ENCODE measurements at places on chromosomes 7 and 10.
A peak's percentile ranks its signal among the peaks of the same experiment; 100 is the strongest.

DNA sequence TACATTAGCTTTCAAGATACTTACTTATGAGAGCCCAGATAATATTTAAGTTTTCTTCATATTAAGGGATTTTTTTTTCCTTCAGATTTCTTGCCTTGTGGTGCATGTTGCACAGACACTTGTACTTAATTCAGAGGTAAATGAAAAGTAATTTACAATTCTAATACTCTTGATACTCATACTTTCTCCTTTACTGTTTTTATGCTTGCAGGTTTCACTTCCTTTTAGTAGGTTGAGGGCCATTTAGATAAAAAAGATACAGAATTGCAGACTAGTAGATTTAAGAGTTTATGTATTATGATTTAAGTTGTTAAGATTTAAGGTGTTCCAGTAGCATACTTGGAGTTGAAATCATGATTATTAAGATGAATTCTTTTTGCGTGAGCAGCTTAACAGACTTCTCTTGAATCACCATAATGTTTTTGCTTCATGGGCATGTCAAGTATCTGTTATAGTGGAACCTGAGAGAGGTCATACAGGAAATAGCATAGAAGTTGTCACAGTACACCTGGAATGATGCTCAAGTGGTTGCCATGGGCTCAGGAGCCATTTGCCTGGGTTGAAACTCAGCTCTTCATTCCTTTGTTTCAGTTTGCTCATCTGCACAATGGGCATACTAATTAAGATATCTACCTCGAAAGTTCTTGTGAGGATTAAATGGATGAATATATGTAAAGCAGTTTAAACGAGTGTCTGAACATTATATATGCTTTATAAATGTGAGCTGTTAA lies 174.8 kb upstream of the PRPS1L1 start:
- no peak for DNase-seq

- DNase-seq, result no peak
Observed at GRCh38 chr10:72015841-72016240, 51.6 kb downstream of the CHST3 start.

DNA sequence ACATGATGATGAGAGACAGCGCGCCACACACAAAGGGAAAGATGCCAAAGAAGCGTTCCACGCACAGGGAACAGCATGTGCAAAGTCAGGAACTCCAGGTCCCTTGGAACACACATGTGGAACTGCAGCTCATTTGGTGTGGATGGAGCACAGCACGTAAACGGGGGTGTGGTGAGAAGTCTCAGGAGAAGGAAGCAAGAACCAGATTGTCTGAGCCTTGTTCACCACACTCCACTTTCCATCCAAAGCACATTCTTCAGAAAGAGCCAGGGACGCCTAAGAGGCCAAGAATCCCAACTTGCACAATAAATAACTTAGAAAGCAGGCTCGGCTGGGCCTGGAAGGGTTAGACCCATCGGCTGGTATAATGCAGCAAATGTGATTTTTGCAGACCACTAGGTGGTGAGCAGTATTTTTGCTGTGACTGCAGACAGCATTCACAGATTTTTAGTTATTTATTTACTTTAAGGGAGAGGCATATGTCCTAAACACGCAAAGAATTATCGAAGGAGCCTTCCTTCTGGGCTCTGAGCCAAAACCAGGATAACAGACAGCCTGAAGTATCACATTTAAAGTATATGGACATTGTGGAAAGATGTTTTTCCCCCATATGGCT lies 27.9 kb upstream of the ASCC1 start:
- peak; percentile 95 for DNase-seq

DNA sequence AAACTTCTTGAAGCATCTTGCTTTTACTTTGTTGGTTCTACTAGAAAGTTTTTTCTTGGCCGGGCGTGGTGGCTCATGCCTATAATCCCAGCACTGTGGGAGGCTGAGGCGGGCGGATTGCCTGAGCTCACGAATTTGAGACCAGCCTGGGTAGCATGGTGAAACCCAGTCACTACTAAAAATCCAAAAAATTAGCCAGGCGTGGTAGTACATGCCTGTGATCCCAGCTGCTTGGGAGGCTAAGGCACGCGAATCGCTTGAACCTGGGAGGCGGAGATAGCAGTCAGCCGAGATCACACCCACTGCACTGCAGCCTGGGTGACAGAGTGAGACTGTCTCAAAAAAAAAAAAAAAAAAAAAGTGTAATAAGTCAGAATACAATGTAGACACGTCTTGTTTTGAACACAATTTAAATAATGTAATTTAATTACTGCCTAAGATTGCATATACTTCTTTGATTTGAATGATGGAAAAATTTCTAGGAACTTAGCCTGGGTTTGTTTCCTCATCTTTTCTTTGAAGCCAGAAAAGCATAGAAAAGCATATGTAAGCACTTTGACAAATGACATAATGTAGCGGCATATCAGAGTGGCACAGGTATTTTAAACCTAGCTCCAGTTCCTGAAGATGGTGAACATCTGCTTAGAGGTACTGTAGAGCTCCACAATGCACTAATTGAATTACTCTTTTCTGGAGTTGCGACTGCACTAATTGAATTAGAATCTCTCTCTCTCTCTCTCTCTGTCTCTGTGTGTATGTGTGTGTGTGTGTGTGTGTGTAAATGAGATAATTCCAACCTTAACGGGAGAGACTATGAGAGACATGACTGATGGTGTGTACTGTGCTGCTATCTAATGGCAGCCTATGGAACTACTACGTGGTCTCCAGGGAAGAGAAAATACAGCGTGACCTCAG lies 87.8 kb downstream of the BTRC start:
- peak; percentile 51 for DNase-seq

DNA sequence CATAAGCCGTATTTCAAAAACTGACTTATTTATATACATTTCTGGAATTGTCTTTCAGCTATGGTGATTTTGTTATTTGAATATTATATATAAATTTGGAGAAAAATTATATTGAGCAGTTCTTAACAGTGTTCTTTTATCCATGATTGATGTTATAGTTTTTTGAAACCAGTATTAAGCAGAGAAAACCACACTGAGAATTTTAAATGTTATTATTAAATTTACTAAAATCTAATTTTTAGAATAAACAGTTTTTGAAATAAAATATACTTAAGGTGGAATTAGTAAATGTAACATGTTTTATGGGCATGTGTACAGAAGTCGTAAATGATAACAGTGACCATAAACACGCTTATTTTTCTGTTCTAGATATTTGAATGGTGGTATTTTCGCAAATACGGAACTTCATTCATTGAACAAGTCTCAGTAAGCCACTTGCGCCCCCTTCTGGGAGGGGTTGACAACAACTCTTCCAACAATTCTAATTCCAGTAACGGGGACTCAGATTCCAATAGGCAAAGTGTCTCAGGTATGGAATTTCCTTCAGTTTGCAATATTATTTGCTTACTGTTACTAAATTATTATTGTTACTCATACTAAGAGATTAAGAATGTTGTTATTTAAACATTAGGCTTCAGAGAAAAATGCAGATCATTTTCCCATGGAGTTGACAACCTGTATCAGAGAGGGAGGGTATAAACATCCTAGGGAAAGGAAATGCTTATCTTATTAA lies 166.1 kb downstream of the ST7 start:
- DNase-seq, result no peak

DNA sequence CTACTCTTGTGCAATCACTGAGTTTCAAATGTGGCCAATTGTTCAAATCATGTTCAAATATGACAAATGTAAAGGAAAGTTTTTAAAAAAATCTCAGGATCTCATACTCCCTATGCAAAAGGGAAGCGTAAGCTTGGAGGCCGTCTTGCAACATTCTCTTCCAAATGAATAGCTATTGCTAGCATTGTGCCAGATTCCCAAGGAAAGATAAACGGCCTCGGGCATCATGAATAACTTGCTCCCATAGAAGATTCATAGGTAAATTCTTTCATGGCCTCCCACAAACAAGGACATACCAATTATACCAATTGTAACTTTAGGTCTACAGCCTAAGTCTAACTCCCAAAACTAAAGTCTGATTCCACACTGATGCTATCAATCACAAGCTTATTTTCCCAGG lies 416.9 kb downstream of the THSD7A start:
- DNase-seq, result no peak

DNA sequence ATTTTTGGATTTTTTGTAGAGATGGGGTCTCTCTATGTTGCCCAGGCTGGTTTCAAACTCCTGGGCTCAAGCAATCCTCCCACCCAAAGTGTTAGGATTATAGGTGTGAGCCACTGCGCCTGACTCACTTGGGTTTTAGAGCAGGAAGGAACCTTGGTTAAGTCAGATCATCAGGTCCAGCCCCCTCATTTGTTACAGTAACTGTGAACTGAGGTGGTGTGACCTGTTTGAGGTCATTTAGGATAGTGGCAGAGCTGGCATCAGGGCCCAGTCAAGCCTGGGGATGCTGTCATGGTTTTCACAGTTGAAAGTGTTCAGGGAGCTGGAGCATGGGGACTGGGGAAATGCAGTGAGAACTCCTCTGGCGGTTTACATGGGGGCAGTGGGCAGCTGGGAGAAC lies 159.6 kb downstream of the TAX1BP1 start:
- DNase-seq, result no peak

GRCh38 chr7:12217311-12217710 lies 6.2 kb downstream of the TMEM106B start:
- no peak for DNase-seq

GRCh38 chr7:78370936-78371335 lies 572.4 kb downstream of the PHTF2 start:
- no peak for DNase-seq

- DNase-seq, result no peak
Observed at GRCh38 chr7:123961771-123962170, 36.7 kb downstream of the SPAM1 start.

- no peak for DNase-seq
Observed at GRCh38 chr10:131852823-131853609, 47.8 kb upstream of the PPP2R2D start.

DNA sequence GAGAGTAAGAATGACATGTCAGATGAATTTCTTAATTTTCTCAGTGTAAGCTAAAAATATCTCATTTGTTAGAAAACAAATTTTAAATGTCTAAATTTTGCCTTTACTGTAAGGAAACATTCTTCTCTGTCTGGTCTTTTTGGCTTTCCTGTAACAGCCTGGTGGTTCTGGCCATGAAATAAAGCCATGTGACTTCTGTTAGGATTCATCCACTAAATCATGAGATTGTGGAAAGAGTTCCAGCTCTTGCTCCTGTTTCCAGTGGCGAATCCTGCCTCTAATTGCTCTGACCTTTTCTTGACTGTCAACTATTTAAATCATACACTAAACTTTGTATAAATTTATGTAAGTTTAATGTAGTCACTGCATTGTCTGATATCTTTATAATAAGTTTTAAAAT lies 398.5 kb upstream of the AKR1E2 start:
- no peak for DNase-seq

DNA sequence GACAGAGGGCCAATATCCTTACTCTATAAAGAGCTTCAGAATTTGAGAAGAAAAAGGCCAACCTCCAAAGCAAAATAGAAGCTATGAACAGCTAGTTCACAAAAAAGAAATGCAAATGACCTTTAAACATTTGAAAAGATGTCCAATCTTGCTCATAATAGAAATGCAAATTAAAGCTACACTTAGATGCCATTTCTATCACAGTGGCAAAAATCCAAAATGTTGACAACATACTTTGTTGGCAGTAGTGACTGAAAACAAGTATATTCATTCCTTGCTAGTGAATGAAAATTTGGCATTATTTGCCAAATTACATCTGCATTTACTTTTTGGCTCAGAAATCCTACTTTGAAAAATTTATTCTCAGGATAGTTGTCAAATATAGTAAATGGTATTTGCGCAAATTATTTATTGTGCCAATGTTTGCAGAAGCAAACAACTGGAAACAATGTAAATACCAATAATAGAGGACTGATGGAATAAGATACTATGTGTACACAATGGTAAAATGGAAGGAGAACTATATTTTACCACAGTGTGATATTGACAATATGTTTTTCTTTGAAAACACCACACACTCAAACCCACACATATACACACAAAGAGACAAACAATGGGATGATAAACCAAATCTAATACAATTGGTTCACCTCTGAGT lies 9.4 kb downstream of the TMEM106B start:
- DNase-seq, result no peak

DNA sequence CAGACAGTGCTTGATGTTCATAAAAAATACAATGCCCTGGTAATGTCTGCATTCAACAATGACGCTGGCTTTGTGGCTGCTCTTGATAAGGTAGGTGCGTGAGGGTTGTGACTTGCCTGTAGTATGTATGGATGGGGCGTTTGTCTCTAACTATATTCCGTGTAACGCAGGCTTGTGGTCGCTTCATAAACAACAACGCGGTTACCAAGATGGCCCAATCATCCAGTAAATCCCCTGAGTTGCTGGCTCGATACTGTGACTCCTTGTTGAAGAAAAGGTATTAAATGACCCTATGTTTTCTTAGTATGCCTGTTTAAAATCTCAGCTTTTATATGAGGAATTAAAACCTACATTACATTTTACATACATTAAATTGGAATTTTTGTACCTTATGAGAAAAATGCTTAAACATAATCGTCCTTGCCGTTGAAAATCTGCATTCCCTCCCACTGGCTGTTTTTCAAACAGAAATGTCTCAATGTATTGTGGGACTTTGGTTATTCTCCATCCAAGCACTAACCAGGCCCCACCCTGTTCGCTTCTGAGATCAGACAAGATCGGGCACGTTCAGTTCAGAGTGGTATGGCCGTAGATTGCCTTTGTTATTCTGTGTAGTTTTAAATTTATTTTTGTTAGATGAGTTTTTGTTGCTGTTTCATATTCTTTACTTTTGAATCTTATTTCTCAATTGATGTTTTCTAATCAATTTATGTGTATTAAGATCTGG lies 85.3 kb downstream of the CUL1 start:
- no peak for DNase-seq

DNA sequence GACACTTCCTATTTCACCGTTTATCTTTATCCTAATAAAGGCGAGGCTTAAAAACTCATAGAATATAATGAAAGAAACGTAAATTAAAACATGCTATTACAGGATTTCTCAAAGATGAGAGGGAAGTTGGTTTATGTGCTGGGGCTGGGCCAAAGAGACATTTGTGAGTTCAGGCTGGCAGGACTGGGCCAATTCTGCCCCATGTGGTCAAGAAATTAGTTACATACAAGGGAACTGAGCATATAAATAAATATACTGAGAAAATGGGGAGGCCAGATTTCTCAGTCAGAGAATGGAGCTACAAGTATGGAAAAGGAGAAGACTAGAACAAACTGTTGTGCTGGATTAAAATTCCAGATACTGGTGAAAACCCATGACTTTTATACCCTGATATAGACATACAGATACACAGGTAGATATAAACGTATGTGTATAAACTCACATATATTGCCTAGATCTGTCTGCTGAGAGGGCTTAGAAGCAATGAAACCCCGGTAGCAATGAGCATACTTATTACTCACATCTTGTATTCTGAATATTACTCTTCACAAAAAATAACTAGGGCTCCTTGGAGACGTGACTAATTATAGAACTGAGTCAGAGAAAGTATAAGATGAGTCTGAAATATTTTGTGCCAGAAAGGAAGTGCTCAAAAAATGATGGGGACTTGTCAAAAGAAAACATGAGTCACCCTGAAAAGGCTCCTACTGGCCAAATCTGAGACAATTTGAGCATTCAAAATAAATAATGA lies 155.7 kb upstream of the FGFR2 start:
- DNase-seq, result peak; percentile 55

All from skeletal muscle cell (primary cell).